ENCODE measurements at places on chromosomes 16 and 17.

GRCh38 chr17:29705386-29705785, 82.7 kb upstream of the CORO6 start:
- DNase-seq, result no peak

DNA sequence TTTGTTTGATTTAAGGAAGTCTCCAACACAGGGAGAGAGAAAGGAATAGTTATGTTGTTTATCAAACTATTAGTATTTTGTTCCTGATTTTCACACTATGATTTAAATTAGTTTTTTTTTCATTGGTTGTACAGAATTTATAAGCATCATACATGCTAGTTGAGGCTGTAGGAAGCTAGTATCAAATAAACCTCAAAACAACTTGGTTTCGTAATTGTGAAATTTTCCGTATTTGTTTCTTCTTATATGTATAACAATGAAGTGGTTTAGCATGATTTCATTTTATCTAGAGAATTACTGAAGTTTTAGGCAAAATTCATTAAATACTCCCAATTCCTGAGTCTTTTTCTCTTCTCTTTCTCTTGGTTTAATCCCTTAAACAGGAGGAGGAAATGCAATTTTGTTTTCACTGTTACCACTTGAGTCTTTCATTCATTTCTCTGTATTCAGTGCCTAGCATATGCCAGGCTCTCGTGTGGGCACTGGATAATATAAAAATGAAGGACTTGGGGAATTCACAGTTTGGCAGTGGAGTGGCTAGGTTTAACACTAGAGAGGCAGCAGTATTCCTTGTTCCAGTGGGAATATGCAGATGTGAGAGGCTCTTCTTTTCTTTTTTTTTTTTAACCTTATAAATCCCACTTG, 1.8 kb downstream of the CYLD start:
- no peak for DNase-seq

DNA sequence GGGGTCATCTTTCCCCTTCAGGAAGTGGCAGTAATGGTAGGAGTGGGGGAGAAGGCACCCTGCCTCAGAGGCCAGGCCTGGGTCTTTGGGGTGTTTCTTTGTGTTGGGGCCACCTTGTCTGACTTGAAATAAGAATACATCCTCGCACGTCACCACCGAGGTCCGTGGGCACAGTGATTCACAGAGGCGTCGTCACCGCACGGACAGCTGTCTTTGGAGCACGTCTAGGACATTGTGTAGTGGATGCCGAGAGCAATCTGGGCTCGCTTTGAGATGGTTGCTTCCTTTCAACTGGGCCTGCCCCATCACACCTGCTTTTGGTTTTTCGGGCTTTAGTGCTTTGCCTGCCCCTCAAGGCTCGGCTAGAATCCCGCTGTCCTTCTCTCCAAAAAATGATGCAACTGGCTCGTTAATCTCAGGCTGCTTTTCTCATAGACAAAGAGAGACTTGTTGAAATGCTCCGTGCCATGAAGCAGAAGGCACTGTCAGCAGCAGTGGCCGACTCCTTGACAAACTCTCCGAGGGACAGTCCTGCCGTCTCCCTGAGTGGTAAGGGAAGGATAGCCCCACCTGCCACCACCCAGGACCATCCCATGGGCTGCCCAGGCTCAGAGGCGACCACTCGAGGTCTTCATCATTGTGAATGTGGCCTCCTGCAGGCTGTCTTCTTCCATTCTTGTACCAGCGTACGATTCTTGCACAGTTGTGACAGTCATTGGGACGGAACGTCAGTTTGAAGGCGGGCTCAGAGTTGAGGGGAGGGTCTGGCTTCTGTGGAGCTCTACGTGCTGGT, 24.0 kb downstream of the GINS2 start:
- no peak for DNase-seq

- no peak for DNase-seq
Observed at GRCh38 chr16:54547052-54547451, 260.5 kb upstream of the IRX3 start.

Data from SHP77 treated with DMSO at 0.1 percent for 48 hours (cell line).